ENCODE measurements at places on chromosomes 2 and 18.

DNA sequence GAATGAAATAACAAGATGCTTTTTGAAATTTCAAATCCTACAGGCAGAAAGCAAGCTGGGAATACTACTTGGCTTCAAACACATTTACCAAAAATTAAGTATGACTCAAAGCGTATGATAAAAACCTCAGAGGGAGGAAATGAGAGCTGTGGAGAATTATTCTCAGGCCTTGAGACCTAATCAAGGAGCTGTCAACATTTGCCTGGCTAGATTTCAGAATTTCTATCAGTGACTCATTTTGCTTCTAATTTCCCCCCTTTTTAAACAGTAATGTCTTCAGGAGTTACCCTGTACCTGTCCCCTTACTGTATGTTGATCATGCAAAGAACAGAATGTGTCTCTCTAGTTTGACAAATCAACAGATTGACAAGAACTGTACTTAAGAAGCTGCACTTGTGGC is 1324.5 kb upstream of the DDX18 start:
- DNase-seq = no peak

GRCh38 chr18:29383311-29384273 is 1206.7 kb upstream of the CDH2 start:
- no peak for DNase-seq

DNA sequence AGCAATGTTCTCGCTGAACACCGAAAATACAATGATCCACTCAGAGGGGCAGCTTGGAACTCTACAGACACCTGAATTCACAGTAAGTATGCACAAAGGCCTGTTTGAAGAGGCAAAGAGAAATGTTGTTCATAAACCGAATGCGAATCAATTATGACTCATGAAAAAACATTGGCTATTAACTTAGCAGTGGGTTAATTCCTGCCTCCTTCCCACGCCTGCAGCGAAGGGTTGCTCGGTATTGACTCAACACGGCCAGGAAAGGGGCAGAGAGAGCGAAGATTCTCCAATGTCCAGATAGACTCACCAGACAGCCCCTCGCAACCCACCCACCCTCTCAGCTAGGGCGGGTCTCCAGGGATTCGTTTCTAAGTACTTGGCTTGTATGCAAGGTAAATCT is 9.4 kb downstream of the CRACDL start:
- DNase-seq = no peak

GRCh38 chr2:219521066-219521880 is 7.0 kb downstream of the ASIC4 start:
- DNase-seq = no peak

DNA sequence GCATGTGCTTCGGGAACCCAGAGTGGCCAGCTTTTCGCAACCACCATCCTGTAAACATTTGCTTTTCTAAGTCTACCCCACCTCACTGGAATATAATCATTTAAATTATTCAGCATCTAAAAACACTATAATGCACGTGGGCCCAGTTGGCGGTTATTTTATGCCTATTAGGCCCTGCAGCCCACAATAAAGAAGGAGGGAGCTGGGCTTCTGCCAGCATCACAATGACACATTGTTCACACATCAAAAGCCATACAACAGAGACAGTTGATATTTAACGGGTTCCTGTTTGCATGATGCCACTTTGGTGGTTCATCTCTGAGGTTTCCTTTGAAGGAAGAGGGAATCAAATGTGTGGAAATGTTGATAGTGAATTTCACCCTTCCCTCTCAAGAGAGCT is 916.0 kb upstream of the CELF4 start:
- DNase-seq = no peak

DNA sequence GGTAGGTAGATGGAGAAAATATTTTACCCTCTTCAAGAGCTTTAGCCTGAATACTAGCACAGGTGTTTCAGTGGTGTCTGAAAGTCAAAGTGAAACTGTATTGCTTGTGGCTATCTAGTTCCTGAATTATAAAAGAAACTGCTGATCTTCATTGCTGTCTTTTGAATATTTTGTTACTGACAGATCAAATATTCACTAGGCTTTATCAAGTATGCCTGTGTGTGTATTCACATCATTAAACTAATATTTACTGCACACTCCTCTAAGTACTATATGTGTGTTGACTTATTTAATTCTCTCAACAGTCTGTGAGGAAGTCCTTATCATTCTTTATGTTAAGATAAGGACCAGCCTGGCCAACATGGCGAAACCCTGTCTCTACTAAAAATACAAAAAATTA is 139.6 kb downstream of the SOCS6 start:
- no peak for DNase-seq

- no peak for DNase-seq
Measured at GRCh38 chr2:96336104-96336775, 674 bp downstream of the NCAPH start.

DNA sequence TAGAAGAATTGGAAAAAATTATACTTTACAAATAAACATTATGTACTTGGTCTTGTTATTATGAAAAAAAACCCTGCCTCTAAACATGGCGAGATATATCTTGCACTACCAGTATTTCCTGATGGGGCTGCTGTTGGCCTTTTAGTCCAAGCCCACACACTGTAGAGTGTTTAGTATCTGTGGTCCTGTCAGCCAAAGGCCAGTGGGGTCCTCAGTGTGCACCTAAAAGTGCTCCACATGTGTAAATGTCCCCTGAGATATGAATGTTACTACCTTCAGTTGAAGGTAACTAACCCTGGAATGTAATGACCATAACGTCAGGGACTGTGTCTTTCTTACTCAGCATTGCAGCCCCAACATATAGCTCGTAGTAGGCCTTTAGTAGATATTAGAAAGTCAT is 71.1 kb upstream of the HK2 start:
- no peak for DNase-seq

DNA sequence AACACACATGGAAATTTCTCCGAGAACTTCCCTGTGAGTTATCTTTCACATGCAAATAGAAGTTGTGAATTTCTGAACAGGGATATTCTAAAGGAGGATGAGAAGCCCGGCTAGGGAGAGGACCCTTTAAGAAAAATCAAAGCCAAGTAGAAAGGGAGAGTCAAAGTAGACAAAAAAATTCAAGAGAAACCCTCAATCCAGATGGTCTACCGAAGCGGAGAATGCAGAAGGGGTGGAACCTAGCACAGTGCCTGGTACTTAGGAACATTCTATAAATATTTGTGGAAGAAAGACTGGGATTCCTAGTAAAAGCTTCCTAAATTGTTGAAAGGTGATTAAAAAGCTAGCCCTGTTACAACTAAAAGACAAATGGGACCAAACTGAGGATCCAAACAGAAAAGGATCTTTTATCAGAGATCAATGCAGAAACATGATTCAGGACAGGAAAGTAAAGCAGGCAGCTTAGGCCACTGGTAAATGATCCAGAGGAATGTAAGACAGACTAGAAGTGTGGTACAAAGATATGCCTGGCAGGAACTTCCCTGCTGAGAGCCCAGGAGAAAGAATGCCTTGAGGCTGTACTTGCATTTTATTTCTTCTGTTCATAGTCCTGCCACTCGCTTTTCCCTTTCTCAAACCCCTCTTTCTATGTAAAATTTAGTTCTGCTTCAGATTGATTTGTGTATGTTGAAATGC is 19.5 kb upstream of the GLS start:
- DNase-seq = no peak

GRCh38 chr18:79583984-79584401 is 95.6 kb upstream of the CTDP1 start:
- DNase-seq = no peak

GRCh38 chr2:236177967-236178889 is 10.0 kb upstream of the GBX2 start:
- DNase-seq = no peak

DNA sequence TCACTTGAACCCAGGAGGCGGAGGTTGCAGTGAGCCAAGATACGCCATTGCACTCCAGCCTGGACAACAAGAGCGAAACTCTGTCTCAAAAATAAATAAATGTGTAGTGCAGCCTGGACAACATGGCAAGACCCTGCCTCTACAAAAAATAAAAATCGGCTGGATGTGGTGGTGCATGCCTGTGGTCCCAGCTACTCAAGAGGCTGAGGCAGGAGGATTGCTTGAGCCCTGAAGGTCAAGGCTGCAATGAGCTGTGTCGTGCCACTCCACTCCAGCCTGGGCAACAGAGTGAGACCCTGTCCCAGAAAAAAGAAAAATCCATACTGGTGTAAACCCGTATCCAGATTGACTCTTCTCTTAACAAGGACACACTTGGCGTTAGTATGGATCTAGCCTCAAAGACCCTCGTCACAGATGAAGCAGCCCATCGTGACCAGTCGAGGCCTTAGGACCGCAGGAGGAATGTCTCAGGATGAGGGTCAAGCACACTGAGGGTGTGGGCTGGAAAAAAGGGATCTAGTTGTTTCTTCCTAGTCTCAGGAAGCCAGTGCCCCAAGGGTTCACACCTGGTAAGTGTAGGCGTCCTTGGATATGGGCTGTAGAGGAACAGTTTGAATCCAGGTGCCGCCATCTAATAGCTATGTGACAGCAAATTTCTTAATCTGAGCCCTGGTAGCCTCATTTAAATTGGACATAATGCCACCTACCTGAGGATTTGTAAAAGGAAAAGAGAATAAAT is 4.0 kb upstream of the GPBAR1 start:
- no peak for DNase-seq

DNA sequence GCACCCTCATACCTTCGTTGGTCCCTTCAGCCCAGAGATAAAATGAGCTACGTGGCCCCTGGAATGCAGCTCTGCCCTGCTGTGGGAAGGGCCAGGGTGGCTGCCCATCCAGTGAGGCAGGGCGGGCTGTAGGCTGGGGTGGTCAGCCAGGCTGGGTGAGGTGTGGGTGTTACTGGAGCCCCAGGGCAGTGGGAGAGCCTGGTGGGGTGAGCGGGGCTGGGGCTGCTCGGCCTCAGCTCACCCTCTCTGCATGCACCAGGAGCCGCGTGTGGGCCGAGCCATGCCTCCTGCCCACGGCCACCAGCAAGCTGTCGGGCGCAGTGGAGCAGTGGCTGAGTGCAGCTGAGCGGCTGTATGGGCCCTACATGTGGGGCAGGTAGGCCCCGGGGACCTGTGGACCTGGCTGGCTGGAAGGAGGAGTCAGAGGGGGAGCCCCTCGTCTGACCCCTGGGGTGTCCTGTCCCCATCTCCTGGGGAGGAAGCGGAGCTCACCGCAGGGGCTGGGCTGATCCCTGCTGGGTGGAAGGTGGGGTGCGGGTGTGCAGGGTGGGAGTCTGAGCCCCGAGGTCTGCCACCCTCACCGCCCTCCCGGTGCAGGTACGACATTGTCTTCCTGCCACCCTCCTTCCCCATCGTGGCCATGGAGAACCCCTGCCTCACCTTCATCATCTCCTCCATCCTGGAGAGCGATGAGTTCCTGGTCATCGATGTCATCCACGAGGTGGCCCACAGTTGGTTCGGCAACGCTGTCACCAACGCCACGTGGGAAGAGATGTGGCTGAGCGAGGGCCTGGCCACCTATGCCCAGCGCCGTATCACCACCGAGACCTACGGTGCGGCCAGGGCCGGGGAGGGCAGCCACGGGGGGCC is 5.5 kb downstream of the RNPEPL1 start:
- DNase-seq = no peak

DNA sequence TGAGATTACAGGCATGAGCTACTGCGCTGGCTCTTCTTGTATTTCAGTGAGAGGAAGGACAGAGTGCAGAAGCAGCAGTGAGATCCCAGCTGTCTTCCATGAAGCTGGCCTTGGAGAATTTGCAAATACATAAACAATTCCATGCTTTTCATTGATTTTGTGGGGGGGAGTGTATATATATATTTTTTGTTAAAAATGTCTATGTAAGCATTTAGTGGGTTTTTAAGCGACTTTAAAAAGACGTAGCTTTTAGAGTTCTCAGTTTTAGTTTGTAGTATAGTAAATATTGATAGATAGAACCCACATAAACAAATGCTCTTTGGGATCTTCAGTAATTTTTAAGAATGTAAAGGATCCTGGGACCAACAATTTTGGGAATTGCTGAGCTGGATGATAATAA is 6.3 kb downstream of the RBFA start:
- DNase-seq = no peak

DNA sequence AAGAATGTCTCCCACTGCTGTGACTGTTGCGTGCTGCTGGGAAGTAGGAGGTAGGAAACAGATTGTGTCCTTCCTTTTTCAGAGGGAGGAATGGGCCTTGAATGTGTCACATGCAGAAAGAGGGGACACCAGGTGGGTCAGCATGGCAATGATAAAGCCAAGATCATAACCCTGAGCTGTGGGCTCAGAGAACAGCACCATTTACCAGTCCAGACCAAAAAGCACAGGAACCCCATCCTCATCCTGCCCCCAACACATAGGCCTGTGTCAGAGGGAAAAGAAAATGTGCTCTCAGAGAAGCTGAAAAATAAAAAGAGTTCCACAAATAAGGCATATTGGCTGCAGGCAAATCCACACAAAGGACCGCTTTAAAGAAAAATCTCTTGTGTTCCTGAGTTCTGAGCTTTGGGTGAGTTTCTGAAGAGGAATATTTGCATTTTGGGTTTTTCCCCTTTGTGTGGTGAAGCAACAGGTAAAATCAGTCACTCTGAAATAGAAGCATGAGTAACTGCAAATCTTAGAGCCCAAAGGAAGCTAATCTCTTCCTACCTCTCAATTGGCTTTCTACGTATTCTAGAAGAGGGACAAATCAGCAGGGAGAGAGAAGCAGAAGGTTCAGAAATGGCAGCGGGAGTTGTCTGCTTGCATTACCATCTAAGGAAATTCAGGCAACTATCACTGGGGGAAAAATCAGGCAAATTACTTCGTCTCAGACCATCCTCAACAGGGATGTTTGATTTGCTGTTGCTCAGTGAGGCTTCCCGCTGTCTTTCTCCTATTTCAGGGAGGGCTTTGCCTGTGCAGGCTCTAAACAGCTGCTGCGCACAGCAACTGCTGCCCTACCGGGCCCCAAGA is 106.8 kb downstream of the BCL11A start:
- no peak for DNase-seq

- DNase-seq = no peak
Measured at GRCh38 chr18:22176420-22177326, 7.3 kb downstream of the GATA6 start.

DNA sequence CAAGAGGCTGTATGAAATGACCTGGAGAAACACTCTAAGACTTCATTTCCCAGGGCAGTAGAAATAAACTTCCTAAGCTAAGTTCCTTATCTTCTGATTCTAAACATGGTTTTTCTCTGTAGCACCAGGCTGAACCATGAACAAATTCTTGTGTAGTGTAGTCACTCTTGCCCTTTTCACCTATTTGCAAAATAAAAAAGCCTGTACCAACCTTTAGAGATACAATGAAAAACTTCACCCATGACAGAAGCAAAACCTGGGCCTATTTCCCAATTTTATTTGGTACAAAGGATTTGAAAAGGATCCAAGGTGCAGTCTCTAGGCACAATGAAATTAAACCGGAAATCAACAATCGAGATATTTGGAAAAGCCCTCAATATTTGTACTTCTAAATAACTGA is 43.6 kb downstream of the POLR1A start:
- DNase-seq = no peak

All from cortex of kidney (tissue), 1 donor.